Activated CD4-positive, alpha-beta T cell treated with anti-CD3 and anti-CD28 coated beads, Interleukin-10, Interleukin-2, amounts not matched to agents 100 ng/mL and 50 ng/mL, durations not matched to agents 16 hours and 8 hours (primary cell): ENCODE measurements at places on chromosomes 3 and 15.

DNA sequence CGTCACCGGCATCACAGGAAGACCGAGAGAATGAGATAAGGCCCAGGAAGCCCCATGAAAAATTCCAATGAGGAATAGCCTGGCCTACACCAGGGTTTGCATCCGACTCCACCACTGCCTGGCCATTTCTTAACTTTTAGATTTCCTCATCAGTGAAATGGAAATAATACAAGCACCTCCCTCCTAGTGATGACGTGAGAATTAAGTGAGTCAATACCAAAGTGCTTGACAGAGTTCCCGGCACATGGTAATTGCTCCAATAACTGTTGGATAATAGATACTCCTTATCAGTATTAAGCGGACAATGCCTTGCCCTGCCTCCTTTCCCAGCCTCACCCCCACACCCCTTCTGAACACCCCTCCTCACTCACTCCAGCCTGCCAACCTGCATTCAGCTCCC is 105.4 kb downstream of the TLE3 start:
- no peak for DNase-seq

DNA sequence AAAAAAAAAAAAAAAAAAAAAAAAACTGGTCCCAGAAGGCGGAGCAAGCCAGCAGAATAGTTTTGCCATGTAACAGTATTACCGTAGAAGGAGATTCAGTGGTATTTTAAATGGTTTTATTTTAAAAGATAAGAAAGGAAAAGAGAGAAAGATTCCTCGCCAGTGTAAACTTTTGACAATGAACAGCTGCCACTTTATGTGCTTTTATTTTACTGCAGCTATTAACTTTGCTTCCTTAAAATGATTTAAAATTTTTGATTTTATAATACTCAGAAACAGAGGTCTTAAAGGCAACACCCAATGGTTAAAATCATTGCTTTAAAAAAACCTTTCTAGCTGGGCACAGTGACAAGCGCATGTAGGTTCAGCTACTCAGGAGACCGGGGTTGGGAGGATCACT is 46.8 kb downstream of the TMCO5A start:
- DNase-seq = no peak

GRCh38 chr3:5332270-5332956 is 144.9 kb downstream of the EDEM1 start:
- no peak for DNase-seq

GRCh38 chr3:133610031-133610430 is 36.5 kb downstream of the CDV3 start:
- DNase-seq = no peak

GRCh38 chr3:49534581-49535441 is 19.5 kb upstream of the BSN start:
- DNase-seq = no peak

- DNase-seq = no peak
These were observed 10.4 kb downstream of the FAH start for GRCh38 chr15:80163217-80163616.
